ENCODE measurements at places on chromosomes 11 and 22.

DNA sequence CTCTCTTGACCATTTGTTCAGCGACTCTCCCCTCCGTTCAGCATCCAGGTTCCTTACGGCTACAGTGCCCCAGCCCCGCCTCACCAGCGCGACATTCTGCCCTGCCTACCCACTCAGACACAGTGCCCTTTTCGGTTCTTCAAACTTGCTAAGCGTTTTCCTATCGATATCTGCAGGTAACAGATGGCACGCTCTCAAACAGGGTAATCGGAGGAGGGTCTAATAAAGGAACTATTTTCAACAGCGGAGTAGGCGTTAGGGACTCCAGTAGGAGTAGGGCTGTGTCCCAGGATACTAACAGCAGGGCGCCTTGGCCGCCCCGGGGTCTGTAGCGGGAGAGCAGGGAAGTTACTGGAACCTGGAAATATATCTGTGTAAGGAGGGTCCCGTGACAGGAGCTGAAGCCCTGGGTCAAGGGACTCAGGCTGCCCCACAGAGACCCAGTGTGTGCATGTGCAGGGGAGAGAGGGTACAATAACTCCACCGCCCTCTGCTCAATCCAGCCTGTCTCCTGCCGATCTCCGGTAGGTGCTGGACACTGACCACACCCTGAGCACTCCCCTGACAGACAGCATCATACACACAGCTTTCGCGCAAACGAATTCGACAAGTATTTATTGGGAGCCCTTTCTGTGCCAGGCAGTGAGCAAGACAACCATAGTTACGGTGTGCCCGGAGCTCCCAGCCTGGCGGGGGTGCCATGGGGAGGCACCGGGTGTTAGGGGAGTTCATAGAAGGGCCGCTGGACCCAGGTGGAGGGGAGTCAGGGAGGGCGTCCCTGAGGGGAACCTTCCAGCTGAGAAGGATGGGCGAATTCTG, 2.1 kb downstream of the KLHL35 start:
- no peak for DNase-seq

- DNase-seq: no peak
Measured at GRCh38 chr22:31239771-31240370, 27.8 kb downstream of the LIMK2 start.

GRCh38 chr11:35802672-35803071, 140.1 kb downstream of the TRIM44 start:
- DNase-seq: no peak

DNA sequence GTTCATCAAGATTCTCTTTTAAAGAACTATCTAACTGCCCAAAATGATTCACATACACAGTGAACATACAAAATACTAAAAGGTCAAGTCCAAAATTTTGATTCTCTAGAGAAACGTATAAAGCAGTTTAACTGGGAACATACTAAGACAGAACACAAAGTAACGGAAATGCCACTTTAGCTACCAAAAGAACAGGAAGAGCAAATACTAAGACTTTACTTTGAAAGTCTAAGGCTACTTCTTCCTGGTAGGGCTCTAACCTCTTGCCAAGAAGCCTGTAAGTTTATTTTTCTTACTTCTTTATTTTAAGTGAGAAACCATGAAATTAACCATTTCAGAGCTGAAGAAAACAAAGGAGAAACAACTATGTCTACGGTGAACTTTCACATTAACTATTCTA, 6.2 kb downstream of the PICALM start:
- DNase-seq: no peak

GRCh38 chr11:126990716-126991480, 9.7 kb downstream of the KIRREL3 start:
- no peak for DNase-seq

DNA sequence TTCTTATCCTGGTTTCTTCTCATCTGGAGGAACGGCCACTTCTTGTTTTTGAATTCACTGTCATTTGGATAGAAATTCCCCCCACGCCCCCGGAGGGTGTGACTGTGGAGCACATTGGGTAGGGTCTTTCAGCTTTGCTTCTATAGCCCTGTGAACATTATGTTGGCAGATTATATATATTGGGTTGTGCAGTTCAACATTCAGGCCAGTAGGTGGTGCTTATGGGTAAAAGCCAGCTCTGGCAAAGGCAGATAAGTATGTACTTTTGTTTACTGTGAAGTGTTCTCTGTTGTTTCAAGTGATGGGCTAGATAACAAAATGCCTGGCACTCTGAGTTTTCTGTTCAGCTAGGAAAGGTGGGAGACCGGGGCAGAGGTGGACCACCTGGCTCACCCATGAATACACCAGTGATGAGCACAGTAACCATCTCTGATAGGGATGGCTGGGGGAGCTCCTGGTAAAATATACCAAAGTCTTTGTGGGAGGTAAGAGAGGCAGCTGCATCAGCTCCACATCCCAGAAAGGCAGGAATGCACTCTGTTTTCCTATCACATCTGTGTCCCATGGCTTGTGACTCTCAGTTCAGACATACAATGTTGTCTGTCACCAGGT, 1348.2 kb upstream of the RAG2 start:
- no peak for DNase-seq

GRCh38 chr11:65793144-65793581, 6.3 kb downstream of the OVOL1 start:
- no peak for DNase-seq

- no peak for DNase-seq
Measured at GRCh38 chr11:45108070-45109064, 38.1 kb upstream of the PRDM11 start.

DNA sequence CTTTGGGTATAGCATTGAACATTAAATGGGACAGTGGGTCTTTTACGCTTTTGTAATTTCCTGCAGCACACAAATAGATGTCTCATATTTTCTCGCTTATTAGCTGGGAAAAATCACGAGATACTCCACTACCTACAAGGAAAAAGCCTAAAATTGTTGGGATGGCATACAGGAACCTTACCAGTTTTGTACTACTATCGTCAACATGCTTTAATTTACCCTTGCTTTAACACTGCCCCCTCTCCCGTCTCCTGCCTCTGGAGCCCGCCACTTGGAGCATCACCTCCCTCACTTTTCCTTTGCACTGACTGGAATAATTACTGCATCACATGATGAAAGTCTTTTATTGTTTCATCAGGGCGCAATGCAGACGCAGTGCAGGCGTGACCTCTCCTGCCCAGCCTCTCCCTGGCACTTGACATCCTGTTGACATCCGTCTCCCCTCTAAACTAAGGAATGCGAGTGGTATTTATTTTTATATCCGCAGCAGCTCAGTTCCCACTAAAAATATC, 1.0 kb upstream of the FNBP4 start:
- peak; percentile 75 for DNase-seq

All from femur (tissue), 1 donor.